Stimulated activated memory B cell treated with anti-CD40 and anti-IgM and Interleukin-4, amounts not matched to agents 10 μg/mL and 1 μg/mL and 100 μg/mL, for 72 hours (primary cell): ENCODE measurements at places on chromosomes 16 and 17.

GRCh38 chr16:74455619-74456289 is 34.5 kb upstream of the CLEC18B start:
- no peak for ATAC-seq

GRCh38 chr16:11208916-11209665 is 46.9 kb downstream of the SOCS1 start:
- ATAC-seq, result peak; percentile 40

DNA sequence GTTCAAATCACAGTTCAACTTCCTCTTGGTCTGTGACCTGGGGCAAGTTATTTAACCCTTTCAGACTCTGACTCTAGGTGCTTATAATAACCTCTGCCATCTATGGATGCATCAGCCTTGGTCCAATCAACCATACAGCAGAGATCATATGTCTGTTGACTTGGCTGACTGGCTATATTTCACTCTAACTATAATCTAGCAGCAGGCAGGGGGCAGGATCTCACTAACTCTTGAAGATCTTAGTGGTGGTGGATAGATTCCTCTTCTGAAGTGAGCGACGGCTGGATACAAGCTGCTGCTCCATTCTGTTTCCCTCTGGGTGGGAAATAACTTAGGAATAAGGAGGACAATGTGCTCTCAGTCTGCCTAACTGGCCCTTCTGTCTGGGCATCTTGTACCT is 146.6 kb downstream of the SKAP1 start:
- ATAC-seq, result no peak

GRCh38 chr17:77210331-77210730 is 69.6 kb downstream of the SEC14L1 start:
- no peak for ATAC-seq

- no peak for ATAC-seq
These were observed 407.3 kb downstream of the XYLT1 start for GRCh38 chr16:17063201-17064139.

DNA sequence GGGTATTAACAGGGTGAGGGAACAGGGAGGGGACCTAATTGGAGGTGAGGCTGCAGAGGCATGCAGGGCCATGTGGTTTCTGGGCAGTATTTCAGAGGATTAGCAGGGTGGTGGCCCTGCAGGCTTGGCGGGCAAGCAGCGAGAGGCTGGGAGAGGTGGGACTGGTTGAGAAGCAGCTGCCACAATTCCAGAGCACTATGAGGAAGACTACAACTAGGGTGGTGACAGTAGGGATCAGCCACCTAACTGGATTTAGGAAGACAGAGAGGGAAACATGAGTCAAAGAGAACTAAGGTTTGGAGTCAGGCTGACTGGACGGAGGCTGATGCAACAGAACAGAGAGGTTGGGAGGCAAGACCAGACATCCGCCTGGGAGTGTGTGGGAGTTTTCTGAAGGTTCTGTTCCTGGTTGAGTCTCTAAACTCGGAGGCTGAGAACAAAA is 12.3 kb downstream of the ALOXE3 start:
- ATAC-seq, result no peak
